ENCODE measurements at places on chromosomes 5 and 9. TPM values are rescaled to one million over a fixed set of nuclear protein-coding genes. Genes with fewer than 3 reads are reported as not detected.
A peak's percentile ranks its signal among the peaks of the same experiment; 100 is the strongest.

FGD3 gene
- 204 TPM for total RNA-seq

DNA sequence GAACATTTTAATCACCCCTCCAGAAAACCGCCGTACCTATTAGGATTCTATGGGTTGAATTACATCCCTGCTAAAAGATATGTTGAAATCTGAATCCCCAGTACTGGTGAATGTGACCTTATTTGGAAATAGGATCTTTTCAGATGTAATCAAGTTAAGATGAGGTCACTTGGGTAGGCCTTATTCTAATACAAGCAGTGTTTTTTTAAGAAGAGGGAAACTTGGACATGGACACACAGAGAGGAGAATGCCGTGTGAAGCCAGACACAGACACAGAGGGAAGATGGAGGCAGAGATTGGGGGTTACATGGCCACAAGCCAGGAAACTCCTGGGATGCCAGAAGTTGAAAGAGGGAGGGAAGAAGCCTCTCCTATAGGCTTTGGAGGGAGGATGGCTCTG lies 183.5 kb downstream of the GNA14 start:
- DNase-seq = no peak

DNA sequence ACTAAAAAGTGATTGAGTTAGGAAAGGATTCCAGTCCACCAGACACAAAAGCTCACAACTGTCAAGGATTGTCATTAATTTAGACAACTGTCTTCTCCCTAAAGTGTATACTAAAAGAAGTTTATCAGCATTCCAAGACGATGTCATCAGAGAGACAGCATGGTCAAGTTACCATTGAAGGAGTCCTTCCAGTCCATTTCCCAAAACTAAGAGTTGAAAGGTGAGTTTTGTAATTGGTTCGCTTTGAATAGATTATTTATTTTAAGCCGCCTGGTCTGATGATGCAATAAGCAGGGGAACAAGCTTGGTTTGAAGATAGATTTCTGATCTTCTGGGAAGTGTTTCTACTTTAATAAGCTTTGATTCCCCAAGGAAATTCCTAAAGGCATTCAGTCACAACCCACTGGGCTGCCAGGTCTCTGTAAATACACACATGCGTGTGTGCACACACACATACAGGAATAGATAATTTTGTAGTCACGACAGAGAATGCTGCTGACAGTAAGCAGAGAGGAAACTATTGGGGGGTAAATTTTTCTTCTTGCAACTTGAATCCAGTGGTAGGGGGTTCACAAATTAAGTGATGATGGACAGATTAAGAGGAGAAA lies 234.8 kb downstream of the PIK3R1 start:
- DNase-seq = no peak

DNA sequence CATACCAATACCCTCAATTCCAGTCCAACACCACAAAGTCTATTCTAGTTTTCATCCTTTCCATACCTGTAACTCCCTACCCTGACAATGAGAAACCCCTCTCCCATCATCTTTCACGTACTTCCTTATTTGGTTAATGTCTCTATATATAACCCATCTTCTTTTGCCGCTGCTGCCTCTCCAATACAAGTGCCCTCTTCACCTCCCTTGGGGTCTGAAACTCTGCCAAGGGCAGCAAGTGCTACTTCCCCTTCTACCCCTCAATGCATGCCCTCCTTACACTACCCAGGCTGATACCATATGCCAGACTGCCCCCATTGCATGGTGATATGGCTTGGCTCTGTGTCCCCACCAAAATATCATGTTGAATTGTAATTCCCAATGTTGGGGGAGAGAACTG lies 24.4 kb upstream of the SMIM15 start:
- DNase-seq = no peak

GRCh38 chr5:35668794-35669193 lies 51.1 kb downstream of the SPEF2 start:
- DNase-seq = no peak

DNA sequence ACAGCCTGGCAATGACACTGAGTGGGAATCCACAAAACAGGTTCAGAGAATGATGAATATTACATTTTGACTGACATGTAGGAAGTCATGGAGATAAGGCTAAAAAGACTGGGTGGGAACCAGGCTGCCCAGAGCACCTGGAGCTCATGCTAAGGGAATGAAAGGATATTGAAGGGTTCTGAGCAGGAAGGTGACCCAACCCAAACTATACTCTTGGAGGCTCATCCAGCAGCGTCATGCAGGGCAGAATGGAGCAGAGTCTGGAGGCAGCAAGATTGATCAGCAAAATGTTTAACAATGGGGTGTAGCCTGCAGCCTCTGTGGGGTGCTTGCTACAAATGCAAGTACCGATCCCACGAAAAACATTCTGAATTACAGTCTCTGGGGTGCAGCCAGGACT lies 120.2 kb downstream of the PSD2 start:
- no peak for DNase-seq

PCDHB11 gene
- total RNA-seq = not detected

GRCh38 chr5:82509762-82510161 lies 231.6 kb upstream of the RPS23 start:
- DNase-seq = no peak

DNA sequence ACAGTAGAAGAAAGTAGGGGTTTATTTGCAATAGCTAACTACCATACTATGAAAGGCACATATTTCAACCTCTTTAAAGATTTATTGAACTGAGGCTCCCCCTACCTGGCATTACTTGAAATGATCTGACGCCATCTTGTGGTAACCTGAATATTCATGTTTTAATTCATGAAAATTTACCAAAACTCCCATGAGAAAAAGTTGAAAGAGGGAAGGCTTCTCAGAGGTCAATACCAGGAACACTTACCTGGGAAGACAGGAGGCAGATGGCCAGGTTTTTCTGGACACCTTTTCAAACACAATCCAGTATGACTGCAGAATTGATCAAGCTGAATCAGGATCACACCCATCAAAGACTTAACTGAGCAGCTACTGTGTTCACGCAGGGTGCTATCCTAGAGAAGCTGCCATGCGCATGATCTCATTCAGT lies 9.4 kb downstream of the PRELID2 start:
- no peak for DNase-seq

- DNase-seq = no peak
Measured at GRCh38 chr9:41229408-41230401, 40.6 kb upstream of the ZNG1F start.

SPOCK1 gene
- 1.6 TPM for total RNA-seq

DNA sequence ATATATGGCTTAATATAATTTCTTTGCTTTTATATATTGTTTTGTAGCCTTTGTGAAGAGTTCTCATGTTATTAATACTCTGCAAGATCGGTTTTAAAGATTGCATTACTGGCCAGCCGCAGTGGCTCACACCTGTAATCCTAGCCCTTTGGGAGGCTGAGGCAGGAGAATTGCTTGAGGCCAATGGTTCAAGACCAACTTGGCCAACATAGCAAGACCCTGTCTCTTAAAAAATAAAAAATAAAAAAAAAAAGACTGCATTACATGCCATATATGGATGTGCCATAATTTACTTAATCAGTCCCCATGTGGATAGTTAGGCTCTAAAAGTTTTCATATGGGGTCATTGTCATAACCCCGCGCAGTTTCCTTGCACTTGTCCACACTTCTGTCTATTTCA lies 31.0 kb upstream of the TNFAIP8 start:
- no peak for DNase-seq

IL4 gene
- not detected for total RNA-seq

GRCh38 chr9:93673021-93673838 lies 96.8 kb downstream of the PHF2 start:
- DNase-seq = peak; percentile 13

DNA sequence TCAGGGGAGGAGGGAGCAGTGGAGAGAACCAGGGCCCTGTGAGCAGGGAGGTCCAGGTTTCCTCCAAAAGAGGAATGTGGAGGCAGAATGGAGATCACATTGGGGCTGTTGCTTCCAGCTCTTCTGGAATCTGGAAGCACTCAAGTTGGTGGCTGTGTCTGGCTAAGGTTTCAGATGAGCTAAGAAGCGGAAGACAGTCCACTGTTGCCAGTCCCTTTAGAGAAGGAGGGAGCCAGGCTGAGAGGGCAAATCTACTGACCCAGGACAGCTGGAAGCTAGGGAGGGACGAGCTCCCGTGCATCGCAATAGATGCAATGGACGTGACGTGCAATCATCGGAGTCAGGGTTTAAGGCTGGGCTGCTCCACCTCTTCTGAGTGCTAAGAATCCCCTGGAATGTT lies 71.2 kb downstream of the TENT4A start:
- DNase-seq = no peak

NFIL3 gene
- 97.0 TPM for total RNA-seq

GRCh38 chr9:129419382-129419899 lies 201.5 kb downstream of the C9orf50 start:
- DNase-seq = no peak

Data from natural killer cell (primary cell).